ENCODE measurements at places on chromosomes 12 and 14. TPM values are rescaled to one million over a fixed set of nuclear protein-coding genes. Genes with fewer than 3 reads are reported as not detected.

GRCh38 chr12:46916796-46917419 is 91.1 kb upstream of the SLC38A4 start:
- no peak for DNase-seq

DNA sequence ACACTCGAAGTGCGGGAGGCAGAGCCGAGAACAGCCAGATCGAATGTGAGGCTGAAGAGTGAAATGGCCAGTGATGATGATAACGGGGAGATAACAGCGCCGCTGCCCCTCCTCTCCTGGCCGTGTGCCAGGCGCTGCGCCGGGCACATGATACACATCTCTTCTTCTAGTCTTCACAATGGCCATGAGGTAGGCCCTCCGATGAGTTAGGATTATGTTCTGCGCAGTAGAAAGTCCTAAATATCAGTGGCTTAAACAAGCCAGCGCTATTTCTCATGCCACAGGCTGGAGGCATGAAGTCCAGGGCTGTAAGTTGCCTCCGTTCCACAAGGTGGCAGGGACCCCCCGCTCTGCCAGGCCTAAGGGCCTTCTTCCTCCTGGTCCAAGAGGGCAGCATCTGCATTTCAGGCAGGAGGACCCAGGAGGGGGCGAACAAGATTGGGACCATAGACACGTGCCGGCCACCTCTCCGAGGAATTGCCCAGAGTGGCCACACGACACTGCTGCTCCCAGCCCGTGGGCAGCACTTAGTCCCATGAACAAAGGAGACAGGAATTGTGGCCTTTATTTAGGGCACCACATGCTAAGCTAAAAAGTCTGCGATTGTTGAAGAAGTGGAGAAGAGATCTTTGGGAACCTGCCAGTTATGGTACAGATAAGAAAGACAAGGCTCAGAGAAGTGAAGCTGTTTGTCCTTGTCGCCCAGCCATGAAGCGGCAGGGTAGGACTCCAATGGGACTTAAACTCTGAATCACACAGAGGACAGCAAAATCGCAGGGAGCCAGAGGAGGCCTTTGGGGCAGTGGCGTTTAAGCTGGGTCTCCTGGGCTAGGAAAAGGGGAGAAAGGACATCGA is 10.9 kb upstream of the HVCN1 start:
- DNase-seq = no peak

Gene KRT81
- total RNA-seq = not detected

DNA sequence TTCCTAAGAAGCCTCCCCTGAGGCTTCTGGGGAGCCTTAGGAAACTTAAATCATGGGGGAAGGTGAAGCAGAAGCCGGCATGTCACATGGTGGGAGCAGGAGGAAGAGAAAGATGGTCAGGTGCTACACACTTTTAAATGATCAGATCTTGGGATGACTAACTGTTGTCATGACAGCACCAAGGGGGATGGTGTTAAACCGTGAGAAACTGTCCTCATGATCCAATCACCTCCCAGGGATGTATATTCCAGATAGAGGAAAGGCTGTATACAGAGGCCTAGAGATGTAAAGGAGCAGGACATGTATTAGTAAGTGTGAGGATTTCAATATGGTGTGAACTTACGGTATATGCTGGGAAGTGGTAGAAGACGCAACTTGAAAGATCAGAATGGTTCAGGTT is 121.1 kb downstream of the CAND1 start:
- no peak for DNase-seq

Gene FAIM2
- total RNA-seq = not detected

Data from glomerular endothelial cell (primary cell).